Transverse colon (tissue), 4 donors: ENCODE measurements at places on chromosomes 5 and 9. TPM values are rescaled to one million over a fixed set of nuclear protein-coding genes. Genes with fewer than 3 reads are reported as not detected.

GRCh38 chr5:1842004-1842819, 40.5 kb downstream of the IRX4 start:
- H3K36me3 ChIP-seq: no peaks in the 10 kb centered on the region
- no peak overlapping the region for H3K4me3 ChIP-seq
- H3K4me1 ChIP-seq: no peaks in the 10 kb centered on the region
- DNase-seq: no peak

DNA sequence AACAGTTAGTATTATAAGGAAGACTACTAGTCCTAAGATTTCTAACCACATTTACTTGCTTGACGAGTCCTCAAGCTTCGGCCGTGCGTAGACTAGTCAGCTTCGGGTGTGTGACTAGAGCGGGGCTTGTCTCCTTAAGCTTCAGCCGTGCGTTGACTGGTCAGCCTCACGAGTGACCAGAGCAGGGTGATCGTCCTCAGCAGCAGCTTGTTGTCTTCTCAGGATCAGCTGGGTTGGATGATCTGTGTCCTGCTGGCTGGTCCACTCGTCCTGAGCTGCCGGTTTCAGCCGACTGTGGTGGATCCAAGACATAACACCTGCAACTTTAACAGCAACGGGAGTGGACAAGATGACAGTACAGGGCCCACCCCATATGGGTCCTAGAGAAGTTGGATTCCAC, 16.7 kb downstream of the CEL start:
- DNase-seq: no peak
- H3K4me3 ChIP-seq: no peak overlapping the region
- no peaks in the 10 kb centered on the region for H3K27me3 ChIP-seq

The FAXDC2 gene
- 10.3 TPM for total RNA-seq

- H3K27me3 ChIP-seq: no peaks in the 10 kb centered on the region
- H3K4me1 ChIP-seq: peaks cover 33% of the 10 kb centered on the region
- peak overlapping the region; percentile 26 for H3K27ac ChIP-seq
- H3K36me3 ChIP-seq: no peaks in the 10 kb centered on the region
Observed at GRCh38 chr9:14277244-14277643, 36.7 kb downstream of the NFIB start.

- no peak overlapping the region for H3K27ac ChIP-seq
- no peaks in the 10 kb centered on the region for H3K27me3 ChIP-seq
- no peak overlapping the region for H3K4me3 ChIP-seq
- no peaks in the 10 kb centered on the region for H3K36me3 ChIP-seq
- no peak for DNase-seq
Observed at GRCh38 chr5:40391642-40392041, 288.1 kb upstream of the PTGER4 start.

The PRLR gene
- total RNA-seq: 19.8 TPM

The ADAMTS13 gene
- 2.6 TPM for total RNA-seq
